ENCODE measurements at places on chromosomes 16 and 17. TPM values are rescaled to one million over a fixed set of nuclear protein-coding genes. Genes with fewer than 3 reads are reported as not detected.

DNA sequence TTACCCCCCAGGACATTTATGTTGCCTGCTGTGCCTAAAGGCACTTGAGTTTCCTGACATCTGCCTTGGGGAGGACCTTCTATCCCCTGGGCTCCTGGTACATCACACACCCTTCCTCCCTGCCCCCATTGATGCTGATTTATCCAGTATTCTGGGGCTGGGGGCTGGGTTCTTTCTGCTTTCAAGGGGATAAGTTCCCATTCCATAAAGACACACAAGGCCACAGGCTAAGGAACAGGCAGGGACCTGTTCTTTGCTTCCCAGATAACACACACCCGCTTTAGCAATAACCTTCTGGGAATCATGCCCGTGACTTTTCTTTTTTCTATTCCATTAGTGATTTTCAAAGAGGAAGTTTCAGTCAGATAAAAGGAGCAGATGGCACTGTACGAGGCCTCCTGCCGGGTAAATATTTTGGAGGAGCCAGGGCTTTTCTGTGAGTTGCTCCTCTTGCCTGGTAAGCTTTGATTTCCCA, 30.6 kb downstream of the CHD9 start:
- H3K4me3 ChIP-seq = no peak overlapping the region
- H3K27me3 ChIP-seq = no peaks in the 10 kb centered on the region
- DNase-seq = peak; percentile 85
- peak overlapping the region; percentile 65 for H3K27ac ChIP-seq
- no peaks in the 10 kb centered on the region for H3K36me3 ChIP-seq
- peaks cover 36% of the 10 kb centered on the region for H3K4me1 ChIP-seq

DNA sequence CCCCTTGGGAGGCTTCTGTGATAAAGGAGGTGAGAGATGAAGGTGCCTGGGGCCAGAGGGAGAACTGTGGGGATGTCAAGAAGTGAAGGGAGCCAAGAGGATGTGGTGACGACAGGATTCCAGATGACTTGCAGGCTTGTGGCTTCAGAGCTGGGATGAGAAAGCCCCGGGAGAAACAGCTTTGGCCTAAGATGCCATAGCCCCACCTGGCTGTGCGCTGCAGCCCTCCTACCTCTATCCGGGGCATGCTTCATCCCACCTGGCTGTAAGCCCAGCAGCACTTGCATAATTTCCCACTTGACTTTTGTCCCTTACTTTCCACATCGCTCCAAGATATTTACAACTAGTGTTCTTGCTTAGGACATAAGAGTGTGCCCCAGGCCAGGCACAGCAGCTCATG, 29.3 kb downstream of the GINS3 start:
- H3K4me3 ChIP-seq = no peak overlapping the region
- peak; percentile 68 for DNase-seq
- no peak overlapping the region for H3K27ac ChIP-seq
- H3K36me3 ChIP-seq = no peaks in the 10 kb centered on the region
- H3K27me3 ChIP-seq = peaks cover 3% of the 10 kb centered on the region

- H3K36me3 ChIP-seq = no peaks in the 10 kb centered on the region
- no peak for DNase-seq
- H3K27me3 ChIP-seq = no peaks in the 10 kb centered on the region
Observed at GRCh38 chr16:49875806-49876715, 20.1 kb upstream of the ZNF423 start.

Gene MARF1
- 65.1 TPM for total RNA-seq

- H3K4me3 ChIP-seq = no peak overlapping the region
- no peak overlapping the region for H3K27ac ChIP-seq
- H3K27me3 ChIP-seq = no peaks in the 10 kb centered on the region
- H3K4me1 ChIP-seq = peaks cover 5% of the 10 kb centered on the region
Observed at GRCh38 chr17:38922538-38923297, 2.7 kb upstream of the LASP1NB start.

- H3K36me3 ChIP-seq = no peaks in the 10 kb centered on the region
- DNase-seq = peak; percentile 6
- no peak overlapping the region for H3K27ac ChIP-seq
- H3K4me1 ChIP-seq = no peaks in the 10 kb centered on the region
- no peaks in the 10 kb centered on the region for H3K27me3 ChIP-seq
Observed at GRCh38 chr16:2884041-2884451, 1.0 kb downstream of the FLYWCH2 start.

DNA sequence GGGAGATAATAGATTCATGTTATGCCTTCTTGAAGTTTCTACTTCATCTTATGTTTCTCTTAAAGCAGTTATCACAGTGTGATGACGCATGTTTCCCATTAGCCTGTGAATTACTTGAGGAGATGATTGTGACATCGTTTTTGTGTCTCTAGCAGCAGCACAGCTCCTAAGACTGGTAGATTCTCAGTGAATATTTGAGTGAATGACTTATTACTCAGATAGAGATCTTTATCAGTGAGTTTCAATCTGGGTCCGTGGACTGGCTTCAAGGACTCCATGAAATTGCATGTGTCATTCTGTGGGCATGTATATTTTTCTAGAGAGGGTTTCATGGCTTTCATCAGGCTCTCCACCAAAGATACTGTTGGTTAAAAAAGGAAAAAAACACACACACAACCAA, 29.9 kb downstream of the YPEL2 start:
- H3K27ac ChIP-seq = peak overlapping the region; percentile 43
- H3K4me3 ChIP-seq = no peak overlapping the region
- DNase-seq = no peak
- peaks cover 52% of the 10 kb centered on the region for H3K4me1 ChIP-seq
- H3K27me3 ChIP-seq = no peaks in the 10 kb centered on the region
- H3K36me3 ChIP-seq = peaks cover 11% of the 10 kb centered on the region

DNA sequence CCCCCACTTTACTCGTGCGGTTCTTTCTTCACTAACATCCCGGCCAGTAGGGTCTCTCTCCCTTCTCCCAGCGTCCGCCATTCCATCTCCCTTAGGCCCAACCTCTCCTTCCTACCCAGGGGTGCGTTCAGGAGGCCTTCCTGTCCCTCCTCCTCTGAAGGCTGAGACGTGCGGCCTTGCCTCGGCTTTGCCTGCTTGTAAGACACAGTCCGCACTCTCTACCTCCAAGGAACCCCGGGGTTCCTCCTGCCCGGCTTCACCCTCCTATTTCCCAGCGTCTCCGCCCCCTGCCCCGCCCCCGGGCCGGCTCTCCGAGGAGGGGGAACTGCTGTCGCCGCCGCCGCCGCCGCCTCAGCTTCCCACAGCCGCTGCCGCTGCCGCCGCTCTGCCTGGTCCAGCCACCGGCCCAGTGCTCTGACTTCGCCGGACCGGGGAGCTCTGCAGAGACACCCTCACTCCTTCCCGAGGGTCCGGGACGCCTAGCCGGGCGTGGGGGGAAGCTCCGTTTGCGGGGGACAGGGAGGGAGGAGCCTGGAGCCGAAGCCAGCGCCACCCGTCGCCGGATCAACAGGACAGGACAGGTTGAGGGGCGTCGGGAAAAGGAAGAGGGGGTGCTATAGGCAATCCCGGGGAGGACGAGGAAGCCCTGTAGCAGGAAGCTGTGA, 1.2 kb upstream of the FGF11 start:
- peaks cover 37% of the 10 kb centered on the region for H3K27me3 ChIP-seq
- no peak overlapping the region for H3K27ac ChIP-seq
- H3K4me3 ChIP-seq = no peak overlapping the region
- H3K36me3 ChIP-seq = no peaks in the 10 kb centered on the region

DNA sequence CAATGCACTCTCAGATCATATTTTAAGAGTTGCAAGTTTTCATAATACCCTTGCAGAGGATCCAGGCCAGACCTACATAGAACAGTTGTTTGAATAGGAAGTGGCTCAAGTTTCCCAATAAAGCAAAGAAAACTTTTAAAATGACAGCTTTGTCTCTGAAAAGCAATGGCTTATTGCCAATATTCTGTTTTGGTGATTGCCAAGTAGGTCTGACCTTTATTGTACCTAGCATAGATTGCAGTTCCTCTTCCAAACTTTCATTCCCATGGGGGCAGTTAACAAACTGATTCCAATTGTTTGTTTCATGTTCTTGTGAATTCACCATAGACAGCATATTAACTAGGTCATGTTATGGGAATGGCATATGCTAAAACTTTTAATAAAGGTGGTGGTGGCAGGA, 664.6 kb upstream of the CA10 start:
- H3K27me3 ChIP-seq = no peaks in the 10 kb centered on the region
- no peak overlapping the region for H3K4me3 ChIP-seq
- H3K4me1 ChIP-seq = no peaks in the 10 kb centered on the region
- no peaks in the 10 kb centered on the region for H3K36me3 ChIP-seq
- no peak for DNase-seq
- H3K27ac ChIP-seq = no peak overlapping the region

Gene SNX20
- total RNA-seq = 14.8 TPM

- peaks cover 17% of the 10 kb centered on the region for H3K27me3 ChIP-seq
- peak; percentile 44 for DNase-seq
- no peak overlapping the region for H3K4me3 ChIP-seq
Observed at GRCh38 chr16:49462989-49463371, 89.4 kb downstream of the C16orf78 start.

GRCh38 chr17:73720187-73720834, 76.1 kb upstream of the SDK2 start:
- H3K4me3 ChIP-seq = no peak overlapping the region
- H3K27ac ChIP-seq = no peak overlapping the region
- no peak for DNase-seq
- peaks cover 4% of the 10 kb centered on the region for H3K4me1 ChIP-seq
- no peaks in the 10 kb centered on the region for H3K36me3 ChIP-seq
- H3K27me3 ChIP-seq = no peaks in the 10 kb centered on the region

DNA sequence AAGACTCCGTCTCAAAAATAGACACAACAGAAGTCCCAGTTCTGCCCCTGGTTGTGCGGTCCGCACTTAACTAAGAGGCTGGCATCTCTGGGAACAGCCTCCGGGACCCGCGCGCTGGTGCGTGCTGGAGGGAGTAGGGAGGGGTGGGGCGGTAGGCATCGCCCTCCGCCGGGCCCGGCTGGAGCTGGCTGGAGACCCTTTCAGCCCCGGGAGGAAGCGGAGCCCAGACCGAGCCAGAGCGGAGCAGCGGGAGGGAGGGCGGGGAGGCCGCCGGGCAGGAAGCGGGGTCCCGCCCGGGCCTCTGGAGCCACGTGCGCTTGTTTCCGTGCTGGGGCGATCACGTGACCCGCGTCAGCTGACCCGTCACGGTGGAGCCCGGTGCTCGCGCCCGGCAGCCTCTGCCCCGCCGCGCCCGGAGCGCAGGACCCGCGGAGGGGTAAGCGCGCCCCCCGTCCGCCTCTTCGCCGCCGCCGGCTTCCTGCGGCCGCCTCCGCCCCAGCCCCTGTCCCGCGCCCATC, at the start of gene WDR81:
TSS of gene WDR81 (plus strand) at position 354 of the 518 bp plus-strand sequence. CDS start 256 bp downstream, outside the sequence.
- H3K27ac ChIP-seq = peak within 1 kb of the TSS; percentile 74
- peaks cover 13% of the 10 kb centered on the region for H3K4me1 ChIP-seq
- H3K36me3 ChIP-seq = no peaks in the 10 kb centered on the region
- peak; percentile 90 for DNase-seq
- H3K27me3 ChIP-seq = no peaks in the 10 kb centered on the region

DNA sequence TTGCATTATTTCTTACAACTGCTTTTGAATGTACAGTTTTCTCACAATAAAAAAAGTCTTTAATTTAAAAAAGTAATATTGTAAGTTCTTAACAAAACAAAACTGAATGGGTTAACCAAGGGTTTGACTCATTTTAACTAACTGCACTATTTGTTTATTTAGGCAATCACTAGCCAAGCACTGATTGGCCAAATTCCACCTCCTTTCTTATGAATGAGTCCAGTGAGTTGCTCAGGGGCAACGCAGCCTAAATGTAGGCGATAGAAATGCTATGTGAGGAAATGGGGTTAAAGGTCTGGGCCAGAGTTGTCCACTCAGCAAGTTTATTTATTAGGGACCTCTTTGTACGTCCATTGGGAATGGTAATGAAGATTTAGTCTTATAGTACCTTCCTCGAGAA, 89.6 kb upstream of the MAF start:
- H3K27me3 ChIP-seq = no peaks in the 10 kb centered on the region
- H3K27ac ChIP-seq = no peak overlapping the region
- no peaks in the 10 kb centered on the region for H3K4me1 ChIP-seq
- no peak overlapping the region for H3K4me3 ChIP-seq
- no peaks in the 10 kb centered on the region for H3K36me3 ChIP-seq
- DNase-seq = no peak

Gene RHBDL1
- total RNA-seq = 0.91 TPM

- peak overlapping the region; percentile 12 for H3K27ac ChIP-seq
- peaks cover 4% of the 10 kb centered on the region for H3K36me3 ChIP-seq
- H3K4me3 ChIP-seq = no peak overlapping the region
- no peaks in the 10 kb centered on the region for H3K27me3 ChIP-seq
Observed at GRCh38 chr17:17051380-17051779, 9.1 kb downstream of the MPRIP start.

DNA sequence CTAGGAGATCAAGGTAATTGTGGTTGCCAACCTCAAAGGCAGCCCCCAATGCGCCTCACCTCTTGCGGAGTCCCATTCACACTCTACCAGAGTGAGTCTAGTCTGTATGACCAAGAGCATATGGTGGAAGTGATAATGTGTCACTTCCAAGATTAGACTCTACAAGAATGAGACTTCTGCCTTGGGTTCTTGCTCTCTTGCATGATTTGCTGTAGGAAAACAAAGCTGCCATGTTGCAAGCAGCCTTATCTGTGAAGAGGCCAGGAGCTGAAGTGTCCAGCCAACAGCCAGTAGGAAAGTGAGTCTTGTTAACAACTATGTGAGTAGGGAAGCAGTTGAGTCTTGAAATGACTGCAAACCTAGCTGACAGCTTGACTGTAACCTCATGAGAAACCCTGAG, 3.4 kb downstream of the TERF2 start:
- H3K27ac ChIP-seq = no peak overlapping the region
- no peak for DNase-seq
- H3K27me3 ChIP-seq = no peaks in the 10 kb centered on the region
- H3K36me3 ChIP-seq = peaks cover 7% of the 10 kb centered on the region

Gene CDH11
- total RNA-seq = 157 TPM

DNA sequence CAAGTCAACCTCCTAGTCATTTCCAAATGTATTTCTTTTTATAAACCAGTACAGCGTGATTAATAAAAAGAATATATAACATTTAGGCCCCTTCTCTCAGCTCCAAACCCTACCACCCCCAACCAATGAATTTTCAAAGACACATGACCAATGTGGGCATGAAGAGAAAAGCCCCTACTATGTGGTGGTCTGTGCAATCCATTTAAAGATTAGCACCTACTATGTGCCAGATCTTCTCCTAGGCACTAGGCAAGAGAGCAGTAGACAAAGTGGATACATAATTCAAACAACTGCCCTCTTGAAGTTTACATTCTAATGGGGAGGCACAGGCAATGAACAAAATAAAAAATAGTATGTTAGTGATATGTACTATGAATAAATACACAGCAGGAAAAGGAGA, 19.4 kb downstream of the AXIN2 start:
- H3K27ac ChIP-seq = no peak overlapping the region
- peaks cover 9% of the 10 kb centered on the region for H3K4me1 ChIP-seq
- H3K4me3 ChIP-seq = no peak overlapping the region
- H3K36me3 ChIP-seq = peaks cover 54% of the 10 kb centered on the region

GRCh38 chr17:33637534-33637933, 344.4 kb upstream of the ASIC2 start:
- no peak overlapping the region for H3K27ac ChIP-seq
- H3K4me1 ChIP-seq = no peaks in the 10 kb centered on the region
- no peaks in the 10 kb centered on the region for H3K36me3 ChIP-seq

DNA sequence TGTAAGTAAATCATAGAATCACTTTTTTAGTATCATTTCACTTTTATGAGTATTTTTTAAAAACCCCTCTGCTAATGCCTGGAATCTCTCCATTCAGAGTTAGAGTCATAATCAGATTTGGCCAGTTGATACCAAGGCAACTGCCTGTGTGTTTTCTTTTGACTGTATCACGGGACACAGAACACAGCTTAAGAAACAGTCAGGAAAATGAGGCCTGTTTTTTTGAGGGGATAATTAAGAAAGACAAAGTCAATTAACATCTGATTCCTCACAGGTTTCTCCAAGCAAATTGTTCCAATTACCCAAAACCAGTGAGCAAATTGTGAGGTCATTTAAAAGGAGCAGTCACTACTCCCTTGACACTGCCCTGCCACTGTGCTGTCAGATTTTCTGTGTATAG, 944.5 kb upstream of the SOX9 start:
- no peaks in the 10 kb centered on the region for H3K4me1 ChIP-seq
- H3K36me3 ChIP-seq = no peaks in the 10 kb centered on the region
- DNase-seq = no peak
- H3K4me3 ChIP-seq = no peak overlapping the region
- no peak overlapping the region for H3K27ac ChIP-seq
- H3K27me3 ChIP-seq = no peaks in the 10 kb centered on the region
